ENCODE measurements at places on chromosomes 7 and 10. TPM values are rescaled to one million over a fixed set of nuclear protein-coding genes. Genes with fewer than 3 reads are reported as not detected.

DNA sequence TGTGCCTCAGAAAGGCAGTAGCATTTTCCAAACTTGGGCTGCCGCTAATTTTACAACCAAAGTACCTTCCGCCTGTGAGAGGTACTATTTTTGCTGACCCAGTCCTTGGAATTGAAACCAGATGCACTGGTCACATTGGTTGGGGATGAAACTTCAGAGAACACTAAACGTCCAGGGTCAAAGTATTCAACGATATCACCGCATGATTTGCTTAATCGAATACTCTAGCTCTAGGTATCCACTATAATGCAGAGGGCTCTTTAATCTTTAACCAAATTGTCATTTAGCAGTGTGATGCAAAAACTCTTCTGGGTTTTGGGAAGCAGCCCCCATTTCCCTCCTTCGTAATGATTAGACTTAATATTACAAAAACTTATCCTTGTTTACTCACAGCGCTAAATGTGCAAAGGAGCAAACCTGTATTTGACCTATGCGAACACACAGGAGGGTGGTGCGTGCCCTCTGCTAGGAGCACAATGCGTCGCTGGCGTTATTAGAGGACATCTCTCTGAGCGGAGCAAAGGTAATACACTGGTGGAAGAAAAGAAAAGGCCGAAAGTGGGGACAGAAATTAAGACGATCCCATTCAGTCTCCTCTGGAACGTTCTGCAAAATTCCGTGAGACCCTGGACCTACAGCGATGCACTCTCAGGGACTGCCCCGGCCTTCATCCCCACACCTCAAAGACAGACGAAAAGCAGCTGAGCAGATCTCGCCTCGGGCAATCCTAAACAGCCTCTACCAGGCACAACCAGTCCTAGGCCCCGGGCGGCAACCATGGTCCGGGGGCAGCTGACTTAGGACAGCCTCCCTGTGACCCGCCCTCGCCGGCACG is 916 bp upstream of the EEPD1 start:
- DNase-seq: no peak

GRCh38 chr10:24690961-24691512 is 32.6 kb downstream of the ARHGAP21 start:
- DNase-seq: no peak

- DNase-seq: no peak
Observed at GRCh38 chr10:78863906-78864239, 204.9 kb upstream of the ZMIZ1 start.

GRCh38 chr7:93938293-93938692 is 16.8 kb downstream of the GNG11 start:
- no peak for DNase-seq

DNA sequence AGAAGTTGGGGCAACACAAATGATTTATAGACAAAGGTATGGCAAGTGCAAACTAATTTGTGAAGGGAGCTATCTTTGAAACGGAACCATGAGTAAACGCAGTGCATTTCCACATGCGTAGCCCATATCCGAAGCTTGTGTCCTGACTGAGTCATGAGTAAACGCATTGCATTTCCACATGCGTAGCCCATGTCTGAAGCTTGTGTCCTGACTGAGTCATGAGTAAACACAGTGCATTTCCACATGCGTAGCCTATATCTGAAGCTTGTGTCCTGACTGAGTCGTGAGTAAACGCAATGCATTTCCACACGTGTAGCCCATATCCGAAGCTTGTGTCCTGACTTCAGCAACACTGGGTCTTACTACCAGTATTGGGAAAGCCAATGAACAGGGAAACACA is 95.0 kb downstream of the CELF2 start:
- DNase-seq: no peak

GRCh38 chr7:105876964-105877601 is 684 bp upstream of the ATXN7L1 start:
- DNase-seq: peak; percentile 74

DNA sequence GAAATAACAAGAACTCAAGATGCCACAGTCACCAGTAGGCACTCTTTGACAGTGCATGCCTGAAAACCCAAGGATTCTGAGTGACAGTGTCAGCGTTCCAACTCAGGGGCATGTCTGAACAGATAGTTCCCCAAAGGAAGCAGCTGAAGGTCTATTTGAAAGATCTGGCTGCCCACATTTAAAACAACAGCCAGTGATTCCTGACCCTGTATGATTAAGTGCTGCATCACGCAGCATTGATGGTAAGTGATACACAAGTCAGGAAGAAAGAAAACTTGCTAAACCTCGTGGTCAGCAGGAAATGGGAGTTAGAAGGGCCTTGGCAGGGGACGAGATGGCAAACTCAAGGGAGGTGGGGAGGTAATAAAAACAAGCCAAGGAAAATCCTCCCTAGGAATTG is 1013.1 kb downstream of the TYW1 start:
- no peak for DNase-seq

- peak; percentile 9 for DNase-seq
Observed at GRCh38 chr10:13614530-13615332, 28.0 kb downstream of the PRPF18 start.

DAGLB gene
- total RNA-seq: 20.9 TPM

CDHR3 gene
- 12.2 TPM for total RNA-seq

Data from cardiac muscle cell (in vitro differentiated cells and primary cell).